Activated CD4-positive, alpha-beta T cell treated with anti-CD3 and anti-CD28 coated beads, Interleukin-2, amount 10 ng/mL, durations not matched to agents 24 days and 14 days (primary cell): ENCODE measurements at places on chromosomes 1 and 21.

GRCh38 chr1:16218674-16219071 lies 6.2 kb upstream of the ARHGEF19 start:
- no peak overlapping the region for H3K4me3 ChIP-seq
- H3K4me1 ChIP-seq, result peaks cover 24% of the 10 kb centered on the region
- H3K27ac ChIP-seq, result no peak overlapping the region

DNA sequence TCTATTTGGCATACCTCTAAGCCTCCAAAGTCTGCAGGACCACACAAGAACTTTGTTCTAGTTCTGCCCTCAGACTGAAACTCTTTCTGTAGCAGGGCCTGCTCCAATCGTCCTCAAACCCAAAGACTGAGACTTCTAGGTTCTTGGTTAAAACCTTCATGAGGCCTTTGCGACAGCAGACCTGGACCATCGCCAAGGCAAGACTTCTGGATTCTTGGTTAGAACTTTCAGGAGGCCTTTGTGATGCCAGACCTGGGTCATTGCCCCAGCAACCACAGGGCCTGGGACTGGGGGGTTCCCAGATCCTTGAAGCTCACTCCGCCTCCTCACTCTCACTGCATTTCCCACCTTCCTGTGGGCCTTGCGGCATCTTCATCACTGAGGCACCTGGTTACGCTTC lies at the start of gene ATP1A4:
ATP1A4 (plus strand) TSS at position 301 of the 400 bp plus-strand sequence. CDS start 438 bp downstream, outside the sequence.
- H3K36me3 ChIP-seq, result no peaks in the 10 kb centered on the region
- no peak within 1 kb of the TSS for H3K4me3 ChIP-seq
- peaks cover 25% of the 10 kb centered on the region for H3K27me3 ChIP-seq
- no peak for DNase-seq
- no peaks in the 10 kb centered on the region for H3K4me1 ChIP-seq
- no peak within 1 kb of the TSS for H3K27ac ChIP-seq

- H3K36me3 ChIP-seq, result peaks cover 19% of the 10 kb centered on the region
- no peaks in the 10 kb centered on the region for H3K27me3 ChIP-seq
- peaks cover 33% of the 10 kb centered on the region for H3K4me1 ChIP-seq
- DNase-seq, result no peak
- peak overlapping the region; percentile 100 for H3K4me3 ChIP-seq
- peak overlapping the region; percentile 60 for H3K27ac ChIP-seq
Measured at GRCh38 chr1:86706018-86706635, 1.8 kb downstream of the SH3GLB1 start.

GRCh38 chr1:219159946-219160645 lies 13.6 kb upstream of the LYPLAL1 start:
- DNase-seq, result no peak
- H3K4me1 ChIP-seq, result no peaks in the 10 kb centered on the region
- no peaks in the 10 kb centered on the region for H3K36me3 ChIP-seq
- no peak overlapping the region for H3K4me3 ChIP-seq

DNA sequence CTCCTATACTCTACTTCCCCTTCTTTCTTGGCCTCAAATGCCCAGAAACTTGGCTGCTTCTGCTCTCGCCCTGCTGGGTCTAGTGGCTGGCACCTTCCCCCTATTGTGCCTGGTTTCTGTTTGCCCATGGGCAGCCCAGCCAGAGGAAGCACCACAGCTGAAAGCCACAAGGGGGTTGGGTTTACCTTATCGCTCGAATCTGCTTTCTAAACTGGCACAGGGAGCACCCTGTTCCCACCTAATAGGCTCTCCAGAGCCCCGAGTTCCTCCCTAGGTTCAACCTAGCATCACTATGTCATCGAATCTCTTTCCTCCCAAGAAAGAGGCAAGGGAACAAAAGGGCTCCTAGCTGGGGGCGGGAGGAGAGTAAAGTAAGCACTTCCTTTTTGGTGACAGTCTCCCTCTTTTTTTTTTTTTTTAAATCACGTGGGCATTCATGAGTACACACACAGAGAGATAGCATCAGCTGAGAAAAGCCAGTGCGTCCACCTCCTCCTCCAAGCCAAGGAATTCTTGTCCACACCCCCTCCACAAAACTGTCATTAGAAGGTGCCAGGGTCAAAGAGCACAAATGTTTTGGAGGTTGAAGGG lies 72.8 kb downstream of the PLEKHA6 start:
- H3K4me3 ChIP-seq, result peak overlapping the region; percentile 70
- no peaks in the 10 kb centered on the region for H3K36me3 ChIP-seq
- peak overlapping the region; percentile 76 for H3K27ac ChIP-seq
- H3K4me1 ChIP-seq, result peaks cover 15% of the 10 kb centered on the region

DNA sequence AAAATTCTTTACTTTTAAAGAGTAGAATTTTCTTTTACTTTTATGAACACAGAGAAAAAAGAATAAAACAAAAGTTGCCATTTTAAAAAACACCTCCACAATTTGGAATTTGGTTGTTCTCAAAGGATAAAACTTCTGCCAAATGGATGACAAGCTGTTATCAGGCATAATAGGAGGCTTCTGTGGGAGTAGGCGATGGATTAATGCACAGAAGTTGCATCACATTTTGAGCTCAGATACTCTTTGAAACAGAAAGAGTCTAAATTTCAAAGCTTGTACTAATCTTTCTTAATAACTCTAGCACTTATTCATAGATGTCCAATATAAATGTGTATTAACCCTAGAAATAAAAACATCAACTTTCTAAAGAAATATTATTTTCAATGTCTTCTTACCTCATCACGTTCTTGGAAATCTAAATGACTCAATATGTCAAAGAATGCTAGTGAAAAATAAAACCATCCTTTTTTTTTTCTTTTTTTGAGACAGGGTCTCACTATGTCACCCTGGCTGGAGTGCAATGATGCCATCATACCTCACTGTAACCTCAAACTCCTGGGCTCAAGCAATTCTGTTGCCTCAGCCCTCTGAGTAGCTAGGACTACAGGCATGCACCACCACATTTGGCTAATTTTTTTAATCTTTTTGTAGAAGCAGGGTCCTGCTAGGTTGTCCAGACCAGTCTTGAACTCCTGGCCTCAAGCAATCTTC lies 112.8 kb upstream of the USP25 start:
- H3K27ac ChIP-seq, result no peak overlapping the region
- DNase-seq, result no peak
- no peaks in the 10 kb centered on the region for H3K27me3 ChIP-seq
- H3K4me1 ChIP-seq, result no peaks in the 10 kb centered on the region
- H3K36me3 ChIP-seq, result no peaks in the 10 kb centered on the region

DNA sequence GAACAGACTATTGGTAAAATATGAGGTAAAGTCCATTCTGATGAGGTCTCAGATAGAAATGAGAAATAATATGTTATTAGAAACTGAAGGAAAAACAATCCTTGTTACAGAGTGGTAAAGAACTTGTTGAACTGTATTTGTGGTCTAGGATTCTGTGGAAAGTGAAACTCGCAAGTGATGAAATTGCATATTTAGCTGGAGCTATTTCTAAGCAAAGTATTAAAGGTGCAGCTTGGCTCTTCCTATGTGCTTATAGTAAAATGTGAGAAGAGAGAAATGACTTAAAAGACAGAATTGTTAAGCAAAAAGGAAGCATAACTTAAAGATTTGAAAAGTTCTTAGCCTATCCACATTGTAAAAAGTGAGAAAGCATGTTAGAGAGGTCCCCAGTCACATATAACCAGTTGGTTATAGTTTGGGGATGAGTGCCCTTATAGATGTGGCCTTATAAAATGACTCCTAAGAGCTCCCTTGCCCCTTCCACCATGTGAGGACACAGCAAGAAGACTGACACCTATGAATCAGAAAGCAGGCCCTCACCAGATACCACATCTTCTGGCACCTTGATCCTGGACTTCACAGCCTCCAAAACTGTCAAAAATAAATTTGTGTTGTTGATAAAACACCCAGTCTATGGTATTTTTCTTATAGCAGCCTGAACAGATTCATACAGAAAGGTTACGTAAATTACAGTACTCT lies 24.8 kb downstream of the PHTF1 start:
- DNase-seq, result no peak
- peaks cover 15% of the 10 kb centered on the region for H3K4me1 ChIP-seq
- peak overlapping the region; percentile 34 for H3K4me3 ChIP-seq
- peaks cover 26% of the 10 kb centered on the region for H3K36me3 ChIP-seq
- no peaks in the 10 kb centered on the region for H3K27me3 ChIP-seq

- peaks cover 10% of the 10 kb centered on the region for H3K4me1 ChIP-seq
- no peaks in the 10 kb centered on the region for H3K36me3 ChIP-seq
- H3K27ac ChIP-seq, result no peak overlapping the region
- peak overlapping the region; percentile 66 for H3K4me3 ChIP-seq
Measured at GRCh38 chr1:202643397-202644218, 66.6 kb downstream of the SYT2 start.

GRCh38 chr21:31872452-31873274 lies at the start of gene HUNK:
Gene HUNK (plus strand): TSS chr21:31873020. CDS start chr21:31873675, 655 bp downstream.
- peaks cover 56% of the 10 kb centered on the region for H3K27me3 ChIP-seq
- H3K27ac ChIP-seq, result no peak within 1 kb of the TSS
- H3K36me3 ChIP-seq, result no peaks in the 10 kb centered on the region
- peak; percentile 58 for DNase-seq
- peak within 1 kb of the TSS; percentile 78 for H3K4me3 ChIP-seq

DNA sequence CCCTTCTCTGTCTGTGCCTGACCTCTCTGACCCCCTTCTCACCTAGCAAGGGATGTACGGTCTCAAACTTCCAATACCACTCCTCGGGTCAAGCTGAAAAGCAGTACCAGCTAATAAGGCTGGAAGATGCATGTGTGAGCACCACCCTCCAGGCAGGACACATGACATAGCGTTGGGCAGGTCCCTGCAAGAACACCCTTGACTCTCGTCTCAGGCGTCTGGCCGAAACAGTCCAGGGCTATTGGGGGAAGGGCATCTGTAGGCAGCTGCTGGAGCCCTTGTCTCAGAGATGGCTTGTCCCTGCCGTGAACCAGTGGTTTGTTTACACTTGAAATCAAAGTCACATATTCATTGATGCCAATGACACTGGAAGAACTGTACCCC lies 56.5 kb downstream of the CD46 start:
- peak overlapping the region; percentile 48 for H3K27ac ChIP-seq
- peaks cover 40% of the 10 kb centered on the region for H3K36me3 ChIP-seq
- DNase-seq, result no peak

GRCh38 chr1:41738006-41738405 lies 180.7 kb downstream of the HIVEP3 start:
- H3K36me3 ChIP-seq, result no peaks in the 10 kb centered on the region
- H3K27ac ChIP-seq, result peak overlapping the region; percentile 94
- DNase-seq, result no peak
- H3K27me3 ChIP-seq, result no peaks in the 10 kb centered on the region

DNA sequence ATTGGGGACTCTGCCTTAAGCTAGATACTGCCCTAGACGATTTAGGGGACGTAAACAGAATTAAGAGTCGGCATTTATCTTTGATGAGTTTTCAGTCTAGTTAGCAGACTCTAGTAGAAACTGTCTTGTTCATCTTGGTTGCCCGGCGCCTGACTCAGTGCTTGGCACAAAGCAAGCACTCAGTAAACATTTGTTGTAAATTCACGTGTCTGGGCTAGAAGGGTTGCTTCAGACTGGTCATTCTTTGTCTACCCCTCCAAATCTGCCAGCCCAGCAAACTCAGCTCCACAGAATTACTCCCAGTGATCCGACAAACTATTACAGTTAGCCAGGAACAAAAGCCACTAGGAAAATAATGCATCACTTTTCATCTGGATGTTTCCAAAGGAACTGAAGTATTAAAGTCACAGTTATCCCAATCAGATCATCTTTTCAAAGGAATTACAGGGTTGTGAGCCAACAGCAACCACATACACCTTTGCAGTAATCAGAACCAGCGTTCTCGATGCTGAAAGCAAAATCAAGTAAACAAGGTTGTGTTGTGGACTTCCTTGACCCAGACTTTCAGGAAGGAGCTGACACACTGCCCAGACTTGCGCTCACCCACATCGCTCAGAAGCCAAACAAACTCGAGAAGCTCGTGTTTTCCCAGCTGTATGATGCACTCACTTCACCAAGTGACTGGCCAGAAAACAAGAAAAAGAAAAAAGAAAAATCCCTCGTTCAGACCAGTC lies 66.5 kb upstream of the GADD45A start:
- H3K36me3 ChIP-seq, result no peaks in the 10 kb centered on the region
- no peak overlapping the region for H3K27ac ChIP-seq
- H3K27me3 ChIP-seq, result peaks cover 20% of the 10 kb centered on the region
- no peaks in the 10 kb centered on the region for H3K4me1 ChIP-seq

GRCh38 chr1:10936998-10937901 lies 75.2 kb upstream of the TARDBP start:
- no peak overlapping the region for H3K27ac ChIP-seq
- no peak for DNase-seq
- peaks cover 43% of the 10 kb centered on the region for H3K27me3 ChIP-seq
- peaks cover 24% of the 10 kb centered on the region for H3K4me1 ChIP-seq

DNA sequence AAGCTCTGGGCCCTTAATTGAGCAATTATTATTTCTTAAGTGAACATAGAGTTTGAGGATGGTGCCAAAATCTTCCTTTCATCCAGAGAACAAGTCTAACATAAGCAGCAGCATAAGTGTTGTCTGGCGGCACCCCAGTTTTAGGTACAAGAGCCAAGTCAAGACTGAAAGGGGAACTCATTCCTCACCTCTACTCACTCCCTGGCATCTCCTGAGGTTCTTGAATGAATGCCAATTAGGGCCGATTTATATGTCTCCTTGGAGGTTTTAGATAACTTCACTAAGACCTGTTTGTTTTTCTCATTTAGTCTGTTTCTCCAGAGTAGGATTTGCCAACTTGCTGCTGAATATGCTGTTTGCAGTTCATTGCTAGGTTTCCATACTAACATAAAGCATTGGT lies 42.6 kb upstream of the ADGRL2 start:
- H3K27ac ChIP-seq, result no peak overlapping the region
- DNase-seq, result no peak
- no peak overlapping the region for H3K4me3 ChIP-seq
- no peaks in the 10 kb centered on the region for H3K27me3 ChIP-seq

GRCh38 chr1:21843208-21843607 lies 31.1 kb downstream of the LDLRAD2 start:
- no peak overlapping the region for H3K4me3 ChIP-seq
- no peaks in the 10 kb centered on the region for H3K36me3 ChIP-seq
- H3K4me1 ChIP-seq, result no peaks in the 10 kb centered on the region
- H3K27me3 ChIP-seq, result no peaks in the 10 kb centered on the region

DNA sequence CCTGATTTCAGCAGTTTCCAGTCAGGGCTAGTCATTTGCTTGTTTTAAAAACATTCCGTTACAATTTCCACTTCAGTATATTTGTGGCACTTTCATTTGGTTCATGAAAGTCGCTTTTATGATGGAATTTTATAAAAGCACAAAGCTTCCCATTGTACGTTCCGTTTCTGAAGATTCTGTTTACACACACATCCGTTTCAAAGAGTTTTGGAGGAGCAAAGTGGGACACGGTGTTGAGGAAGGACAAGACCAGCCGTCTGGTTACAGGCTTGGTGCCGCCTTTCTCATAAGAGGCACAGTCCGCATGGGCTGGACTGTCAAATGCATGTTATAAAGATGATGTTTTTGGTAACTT lies 60.3 kb downstream of the FAAP20 start:
- no peak for DNase-seq
- no peak overlapping the region for H3K4me3 ChIP-seq
- no peaks in the 10 kb centered on the region for H3K36me3 ChIP-seq
- H3K27me3 ChIP-seq, result peaks cover 2% of the 10 kb centered on the region
- H3K4me1 ChIP-seq, result peaks cover 4% of the 10 kb centered on the region

- no peak overlapping the region for H3K27ac ChIP-seq
- DNase-seq, result no peak
- H3K4me3 ChIP-seq, result no peak overlapping the region
- H3K4me1 ChIP-seq, result no peaks in the 10 kb centered on the region
- no peaks in the 10 kb centered on the region for H3K36me3 ChIP-seq
Measured at GRCh38 chr1:4071653-4072052, 171.6 kb upstream of the C1orf174 start.

- no peak overlapping the region for H3K27ac ChIP-seq
- no peak overlapping the region for H3K4me3 ChIP-seq
- no peaks in the 10 kb centered on the region for H3K36me3 ChIP-seq
- H3K27me3 ChIP-seq, result no peaks in the 10 kb centered on the region
- DNase-seq, result no peak
Measured at GRCh38 chr1:87760654-87761053, 432.0 kb downstream of the LMO4 start.

- no peak overlapping the region for H3K27ac ChIP-seq
- no peak overlapping the region for H3K4me3 ChIP-seq
- H3K4me1 ChIP-seq, result no peaks in the 10 kb centered on the region
- no peaks in the 10 kb centered on the region for H3K36me3 ChIP-seq
Measured at GRCh38 chr1:87117761-87118368, 203.4 kb downstream of the HS2ST1 start.
